ENCODE measurements at places on chromosomes 7 and 10.

DNA sequence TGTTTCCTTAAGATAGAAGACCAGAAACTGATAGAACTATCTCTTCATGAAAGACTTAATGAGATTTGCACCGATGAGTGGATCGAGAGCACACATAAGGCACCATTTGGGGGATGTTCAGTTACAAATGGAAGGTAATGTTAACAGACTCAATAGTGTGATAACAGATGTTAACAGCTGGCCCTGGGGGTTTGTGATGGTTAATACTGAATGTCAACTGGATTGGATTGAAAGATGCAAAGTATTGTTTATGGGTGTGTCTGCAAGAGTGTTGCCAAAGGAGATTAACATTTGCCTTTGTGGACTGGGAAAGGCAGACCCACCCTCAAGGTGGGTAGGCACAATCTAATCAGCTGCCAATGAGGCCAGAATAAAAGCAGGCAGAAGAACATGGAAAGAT lies 130.5 kb upstream of the DGKB start:
- DNase-seq = no peak

- DNase-seq = no peak
These were observed 59.7 kb downstream of the ZNF467 start for GRCh38 chr7:149713731-149714068.

GRCh38 chr7:65975814-65976445 lies 6.1 kb downstream of the GUSB start:
- no peak for DNase-seq

DNA sequence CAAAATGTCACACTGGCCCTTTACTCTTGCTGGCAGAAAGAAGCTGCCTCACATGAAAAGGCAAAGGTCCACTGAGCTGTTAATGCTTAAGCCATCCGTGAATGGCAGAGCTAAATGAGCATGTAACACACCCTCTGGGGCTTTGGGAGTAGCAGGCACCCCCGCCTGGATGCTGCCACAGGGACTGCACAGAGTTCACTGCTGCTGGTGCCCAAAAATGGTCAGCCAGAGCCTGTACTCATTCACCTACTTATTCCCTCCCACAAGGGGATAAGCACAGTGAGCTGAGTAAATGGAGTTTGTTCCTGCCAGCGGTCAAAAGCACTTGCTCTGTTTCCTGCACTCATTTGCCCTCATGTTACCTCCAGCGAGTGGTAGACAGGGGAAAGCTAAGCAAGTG lies 374.0 kb upstream of the STEAP1 start:
- DNase-seq = no peak

DNA sequence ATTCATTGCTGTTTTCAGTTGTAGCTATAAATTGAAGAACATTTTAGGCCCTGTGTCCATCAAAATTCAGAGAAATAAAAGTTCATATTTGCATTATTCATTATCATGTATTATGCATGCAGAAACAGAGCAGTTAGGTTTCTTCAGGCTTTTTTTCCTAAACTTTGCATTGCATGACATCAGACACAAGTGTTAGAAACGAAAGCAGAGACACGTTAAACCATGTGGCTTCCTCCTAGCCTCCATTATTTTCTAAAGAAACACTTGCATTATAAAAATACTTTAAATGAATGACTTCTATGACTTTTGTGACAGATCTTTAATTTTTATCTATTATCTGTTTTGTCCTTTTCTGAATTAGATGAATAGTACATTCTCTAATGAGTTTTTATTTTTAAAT lies 8.8 kb upstream of the EBLN1 start:
- DNase-seq = no peak
